Astrocyte of the spinal cord (primary cell): ENCODE measurements at places on chromosomes 11 and 22.

GRCh38 chr11:116167706-116168458 lies 604.9 kb downstream of the BUD13 start:
- DNase-seq, result no peak

DNA sequence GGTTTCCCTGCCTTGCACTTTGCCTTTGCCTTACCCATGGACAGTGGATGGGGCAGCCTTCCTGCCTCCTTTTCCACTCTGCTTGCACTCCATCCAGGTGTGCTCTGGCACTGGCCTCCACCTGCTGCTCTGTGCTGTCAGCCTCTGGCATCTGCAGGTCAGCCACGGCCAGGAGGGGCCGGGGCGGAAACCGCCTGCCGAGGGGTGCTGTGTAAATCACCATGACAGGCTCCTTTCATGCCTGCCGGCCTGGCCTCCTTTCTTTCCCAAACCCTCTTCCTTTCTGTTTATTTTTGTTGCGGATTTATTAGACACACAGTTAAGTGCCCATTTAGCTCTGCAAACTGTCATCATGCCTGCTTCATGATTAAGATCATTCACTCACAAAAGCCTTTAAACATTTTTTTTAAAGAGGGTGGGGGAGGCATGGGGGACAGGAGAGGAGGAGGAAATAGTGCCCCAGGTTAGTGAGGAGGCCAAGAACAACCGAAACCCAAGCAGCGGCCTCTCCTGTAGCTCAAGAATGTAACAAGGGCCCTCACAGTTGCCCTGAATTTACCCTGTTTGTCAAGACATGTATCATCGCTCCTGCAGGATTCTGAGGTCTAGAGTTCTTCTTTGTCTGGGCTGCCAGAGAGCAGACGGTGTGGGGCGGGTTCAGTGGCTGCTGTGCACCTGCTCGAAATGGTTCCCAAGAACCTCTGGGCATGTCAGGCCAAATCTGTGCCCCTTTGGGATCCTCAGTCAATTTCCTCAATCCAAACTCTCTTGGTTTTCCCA lies 83.3 kb downstream of the BARX2 start:
- no peak for DNase-seq

DNA sequence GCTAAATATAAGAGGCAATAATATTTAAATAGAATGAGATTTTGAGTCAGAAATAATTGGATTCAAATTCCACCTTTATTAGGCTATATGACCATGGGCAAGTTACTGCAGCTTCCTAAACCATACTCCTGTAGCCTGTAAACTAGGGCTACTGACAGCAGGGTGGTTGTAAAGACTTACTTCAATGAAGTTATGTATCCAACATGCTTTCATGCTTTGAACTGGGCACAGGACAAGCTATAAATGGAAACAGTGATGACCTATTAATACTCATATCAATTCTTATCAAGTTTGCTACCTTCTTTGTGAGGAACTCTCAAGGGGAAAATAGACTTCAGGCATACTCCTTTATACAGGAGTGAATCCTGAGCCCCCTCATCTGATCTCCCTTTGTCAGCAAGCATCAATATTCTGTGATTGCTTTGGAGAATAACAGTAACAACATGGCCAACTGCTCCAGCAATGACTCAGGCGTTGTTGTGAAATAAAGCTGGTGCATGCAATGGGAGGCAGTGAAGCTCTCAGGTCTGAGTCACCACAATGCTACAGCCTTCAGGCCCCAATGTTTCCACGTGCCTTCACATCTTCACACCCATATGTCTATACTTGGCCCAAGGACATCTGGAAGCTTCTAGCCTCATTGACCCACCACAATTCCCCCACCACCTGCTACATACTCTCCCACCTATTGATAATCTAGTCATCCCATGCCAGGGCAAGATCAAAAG lies 102.5 kb downstream of the KCNA4 start:
- DNase-seq, result no peak

- DNase-seq, result peak; percentile 85
Observed at GRCh38 chr11:46298699-46299433, 21.4 kb downstream of the CREB3L1 start.

DNA sequence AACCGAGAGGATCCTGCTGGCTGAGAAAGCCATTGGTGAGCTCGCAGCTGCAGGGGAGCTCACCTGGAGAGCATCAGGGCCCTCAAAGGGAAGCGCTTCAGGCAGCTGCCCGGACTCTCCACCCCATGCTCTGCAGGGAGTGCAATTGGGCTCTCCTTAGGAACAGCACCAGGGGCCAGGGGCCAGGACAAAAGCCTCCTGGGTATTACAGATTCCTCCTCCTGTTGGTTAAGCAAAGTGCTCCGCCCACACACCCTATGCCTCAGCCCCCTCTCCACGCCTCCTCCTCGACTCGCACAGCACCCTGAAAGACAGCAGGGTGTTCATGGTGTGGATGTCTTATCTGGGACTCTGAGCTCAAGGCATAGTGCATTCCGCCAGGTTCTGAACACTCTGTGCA lies 139.9 kb downstream of the SHANK2 start:
- DNase-seq, result no peak

GRCh38 chr11:112260490-112260889 lies at the start of gene PLET1:
Gene PLET1 (minus strand): TSS chr11:112260860. CDS start chr11:112260589, 271 bp downstream.
- DNase-seq, result no peak

DNA sequence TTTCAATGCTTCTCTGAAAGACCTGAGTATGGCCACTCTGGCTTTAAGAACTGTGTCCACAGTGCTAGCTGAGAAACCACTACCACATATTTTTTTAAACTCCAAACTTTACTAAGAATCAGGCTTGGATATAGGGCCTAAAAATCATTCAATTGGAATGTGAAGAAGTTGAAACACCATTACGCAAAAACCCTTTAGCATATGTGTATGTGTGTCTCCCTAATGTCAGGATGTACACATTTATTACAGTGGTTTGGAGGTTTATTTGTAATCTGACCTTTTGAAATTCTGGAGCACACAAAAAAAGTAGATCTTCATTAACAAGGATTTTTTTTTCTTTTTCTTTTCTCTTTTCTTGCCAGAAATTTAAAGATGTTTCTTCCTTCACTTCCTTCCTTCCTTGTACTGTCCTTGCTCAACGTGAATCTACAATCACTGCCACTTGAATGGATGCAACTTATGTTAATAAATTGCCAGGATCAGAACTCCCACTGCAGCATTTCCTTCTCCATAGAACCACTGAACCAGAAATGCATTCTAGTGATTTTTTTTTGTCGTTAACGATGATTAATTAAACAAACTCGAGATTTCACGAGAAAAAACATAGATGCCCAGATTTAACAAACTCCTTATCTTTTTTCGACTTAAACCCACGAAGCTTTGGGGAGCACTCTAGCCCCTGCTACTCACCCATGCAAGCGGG lies 3.1 kb upstream of the ADM start:
- DNase-seq, result peak; percentile 74

- DNase-seq, result no peak
Observed at GRCh38 chr11:342328-342727, 21.7 kb upstream of the IFITM3 start.

DNA sequence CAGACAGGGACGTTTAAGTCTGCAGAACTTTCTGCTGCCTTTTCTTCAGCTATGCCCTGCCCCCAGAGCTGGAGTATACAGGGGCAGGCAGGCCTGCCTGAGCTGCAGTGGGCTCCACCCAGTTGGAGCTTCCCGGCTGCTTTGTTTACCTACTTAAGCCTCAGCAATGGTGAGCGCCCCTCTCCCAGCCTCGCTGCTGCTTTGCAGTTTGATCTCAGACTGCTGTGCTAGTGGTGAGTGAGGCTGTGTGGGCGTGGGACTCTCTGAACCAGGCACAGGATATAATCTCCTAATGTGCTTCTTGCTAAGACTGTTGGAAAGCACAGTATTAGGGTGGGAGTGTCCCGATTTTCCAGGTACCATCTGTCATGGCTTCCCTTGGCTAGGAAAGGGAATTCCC lies 38.5 kb downstream of the NELL1 start:
- DNase-seq, result no peak

DNA sequence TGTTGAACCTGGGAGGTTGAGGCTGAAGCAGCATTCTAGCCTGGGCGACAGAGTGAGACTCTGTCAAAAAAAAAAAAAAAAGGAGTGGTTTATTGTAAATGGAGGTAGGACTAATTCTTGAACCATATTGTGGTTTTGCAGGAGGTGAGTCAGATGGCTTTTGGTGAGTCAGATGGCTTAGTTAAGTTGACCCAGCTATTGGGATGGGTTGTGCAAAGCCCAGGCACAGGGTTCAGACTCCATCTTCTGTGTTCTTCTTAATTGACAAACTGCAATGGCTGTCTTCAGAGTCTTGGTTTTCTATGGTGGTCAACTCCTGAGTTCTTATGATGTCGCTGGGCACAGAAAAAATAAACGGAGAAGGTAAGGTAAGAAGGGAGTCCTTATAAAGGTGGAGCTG lies 182.7 kb downstream of the ADAMTS15 start:
- DNase-seq, result peak; percentile 92

GRCh38 chr11:111762981-111763643 lies 3.1 kb downstream of the PPP2R1B start:
- DNase-seq, result peak; percentile 25

GRCh38 chr22:25716637-25717036 lies 25.4 kb upstream of the MYO18B start:
- no peak for DNase-seq

DNA sequence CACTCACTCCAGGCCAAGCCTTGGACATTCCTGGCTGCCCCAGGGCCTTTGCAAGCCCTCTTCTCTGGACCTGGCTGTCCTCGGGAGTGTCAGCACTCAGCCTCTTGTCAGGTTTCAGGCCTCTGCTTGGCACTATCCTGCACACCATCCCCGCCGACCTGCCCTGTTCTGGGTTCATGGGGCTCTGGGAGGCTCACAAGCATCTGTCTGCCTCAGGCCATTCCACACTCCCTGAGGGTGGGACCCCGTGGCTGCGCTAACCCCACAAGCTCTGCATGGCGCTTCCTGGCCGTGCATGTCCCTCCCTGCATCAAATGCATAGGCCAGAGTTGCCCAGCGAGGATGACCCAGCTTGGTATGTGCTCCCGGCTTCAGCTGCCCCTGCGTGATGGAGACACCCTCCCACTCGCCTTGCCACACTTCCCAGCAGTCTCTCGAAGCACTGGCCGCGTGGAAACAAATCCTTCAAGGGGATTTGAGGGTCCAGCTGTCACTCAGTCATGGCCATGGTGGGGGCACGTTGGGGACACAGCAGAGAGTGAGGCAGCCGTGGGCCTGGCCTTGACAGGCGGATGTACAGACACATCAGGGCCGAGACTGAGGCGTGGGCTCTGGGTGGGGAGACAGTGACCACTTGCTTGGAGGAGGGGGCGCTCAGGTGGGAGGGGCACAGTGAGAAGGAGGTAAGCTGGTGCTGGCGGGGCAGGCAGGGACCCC lies 87.3 kb downstream of the KCNQ1 start:
- no peak for DNase-seq

DNA sequence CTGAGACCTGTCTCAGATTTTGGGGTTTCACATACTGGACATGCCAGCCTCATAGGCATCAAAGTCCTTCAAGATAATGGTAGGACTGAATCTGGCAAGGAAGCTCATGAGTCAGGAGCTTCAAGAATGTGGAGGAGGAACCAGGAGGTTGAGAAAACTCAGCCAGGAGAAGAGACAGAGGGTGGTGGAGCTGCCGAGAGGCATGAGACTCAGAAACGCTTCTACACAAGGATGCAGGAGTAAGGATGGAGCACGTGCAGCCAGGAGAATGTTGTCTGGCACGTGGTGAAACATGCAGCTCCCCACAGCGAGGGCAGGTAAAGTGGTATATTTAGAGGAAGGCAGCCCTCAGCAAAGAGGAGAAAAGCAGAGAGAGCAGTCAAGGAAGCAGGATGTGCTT lies 148.7 kb upstream of the ISX start:
- no peak for DNase-seq

- peak; percentile 29 for DNase-seq
Observed at GRCh38 chr11:65352783-65353182, 1.8 kb upstream of the TIGD3 start.

- peak; percentile 41 for DNase-seq
Observed at GRCh38 chr11:84524422-84525051, 1102.6 kb downstream of the DLG2 start.

GRCh38 chr22:50400406-50400805 lies 57.3 kb downstream of the PPP6R2 start:
- no peak for DNase-seq

GRCh38 chr11:69240332-69241074 lies 53.5 kb upstream of the MYEOV start:
- DNase-seq, result no peak

GRCh38 chr22:23217171-23218052 lies 37.1 kb downstream of the BCR start:
- no peak for DNase-seq

DNA sequence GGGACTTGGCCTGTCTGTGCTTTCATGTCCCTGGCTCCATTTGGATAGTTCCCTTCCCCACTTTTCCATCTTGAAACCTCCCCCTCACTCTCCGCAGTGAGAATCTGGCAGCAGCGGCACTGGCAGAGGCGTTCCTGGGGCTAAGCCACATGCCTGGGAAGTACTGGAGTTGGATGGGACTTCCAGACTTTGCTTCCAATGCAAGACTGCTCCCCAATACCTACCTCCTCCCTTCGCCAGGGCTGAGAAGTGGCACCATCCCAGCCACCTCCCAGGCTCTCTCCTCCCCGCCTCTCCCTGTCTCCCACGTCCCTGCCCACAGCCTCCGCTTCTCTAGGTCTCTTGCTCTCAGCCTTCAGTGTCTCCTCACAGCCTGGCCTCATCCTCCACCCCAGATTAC lies 16.6 kb downstream of the TST start:
- no peak for DNase-seq

GRCh38 chr11:78312712-78313111 lies 104.9 kb downstream of the GAB2 start:
- DNase-seq, result no peak

DNA sequence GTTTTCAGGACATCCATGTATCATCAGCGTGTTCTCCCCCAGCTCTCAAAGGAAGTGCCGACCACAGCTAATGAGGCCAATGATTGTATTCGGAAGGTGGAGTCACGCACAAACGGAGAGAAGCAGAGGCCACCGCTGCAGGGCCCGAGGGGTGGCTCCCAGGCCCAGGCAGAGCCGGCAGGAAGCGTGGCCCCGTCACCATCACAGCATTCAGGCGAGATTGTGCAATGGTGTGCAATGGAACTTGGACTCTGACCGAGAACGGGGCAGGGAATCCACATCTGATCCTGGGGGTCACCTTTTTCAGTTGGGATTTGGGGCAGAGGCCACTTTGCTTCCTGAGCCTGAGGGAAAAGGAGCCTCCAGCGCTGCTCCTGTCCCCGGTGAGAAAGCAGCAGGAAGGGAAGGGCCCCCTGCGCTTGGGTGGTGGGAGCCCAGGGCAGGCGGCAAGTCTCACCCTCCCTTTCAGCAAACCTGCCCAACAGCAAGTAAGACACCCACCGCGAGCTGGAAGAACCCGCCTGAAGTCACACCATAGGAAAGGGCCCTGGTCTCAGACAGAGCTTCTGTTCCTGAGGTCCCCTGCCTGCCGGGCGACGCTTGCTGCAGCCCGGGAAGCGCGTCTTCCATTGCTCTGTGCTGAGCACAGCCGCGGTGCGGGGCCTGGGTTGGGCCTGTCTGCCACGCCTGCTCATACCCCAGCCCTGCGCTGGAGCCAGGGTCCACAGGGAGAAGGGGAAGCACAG lies 1430.7 kb downstream of the BRD1 start:
- DNase-seq, result no peak

GRCh38 chr11:104163100-104164027 lies 583 bp downstream of the PDGFD start:
- DNase-seq, result peak; percentile 23

GRCh38 chr22:19885841-19886592 lies 31.3 kb upstream of the GNB1L start:
- DNase-seq, result no peak

GRCh38 chr11:118002541-118003423 lies 16.6 kb downstream of the IL10RA start:
- DNase-seq, result no peak
